ENCODE measurements at places on chromosomes 5 and 9.

GRCh38 chr5:109786206-109786855, 96.6 kb downstream of the MAN2A1 start:
- H3K4me3 ChIP-seq, result no peak overlapping the region
- no peaks in the 10 kb centered on the region for H3K4me1 ChIP-seq
- no peak for DNase-seq
- no peaks in the 10 kb centered on the region for H3K27me3 ChIP-seq

DNA sequence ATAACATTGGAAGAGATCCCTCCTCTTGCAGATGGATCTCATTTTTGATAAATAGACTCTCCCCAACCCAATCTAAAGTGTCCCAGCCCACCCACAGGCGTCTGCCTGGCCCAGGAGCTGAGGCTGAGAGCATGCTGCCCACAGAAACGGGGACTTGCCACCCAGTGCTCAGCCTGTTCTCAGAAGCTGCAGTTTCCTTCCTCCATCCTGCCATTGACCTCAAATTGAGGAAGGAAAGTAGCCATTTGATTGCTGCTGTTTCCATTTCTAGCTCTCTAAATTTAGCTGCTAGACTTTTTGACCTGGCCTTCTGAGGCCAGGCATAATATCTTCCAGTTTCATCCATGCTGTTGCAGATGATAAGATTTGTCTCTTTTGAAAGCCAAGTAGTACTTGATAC, 31.1 kb upstream of the FRMD3 start:
- H3K27ac ChIP-seq, result no peak overlapping the region
- no peaks in the 10 kb centered on the region for H3K36me3 ChIP-seq
- H3K4me1 ChIP-seq, result no peaks in the 10 kb centered on the region
- no peak for DNase-seq
- H3K27me3 ChIP-seq, result no peaks in the 10 kb centered on the region
- H3K4me3 ChIP-seq, result no peak overlapping the region

- no peaks in the 10 kb centered on the region for H3K27me3 ChIP-seq
- H3K4me1 ChIP-seq, result no peaks in the 10 kb centered on the region
- DNase-seq, result no peak
- no peaks in the 10 kb centered on the region for H3K36me3 ChIP-seq
- no peak overlapping the region for H3K27ac ChIP-seq
- no peak overlapping the region for H3K4me3 ChIP-seq
These were observed 280.1 kb upstream of the PUM3 start for GRCh38 chr9:3124001-3124400.

DNA sequence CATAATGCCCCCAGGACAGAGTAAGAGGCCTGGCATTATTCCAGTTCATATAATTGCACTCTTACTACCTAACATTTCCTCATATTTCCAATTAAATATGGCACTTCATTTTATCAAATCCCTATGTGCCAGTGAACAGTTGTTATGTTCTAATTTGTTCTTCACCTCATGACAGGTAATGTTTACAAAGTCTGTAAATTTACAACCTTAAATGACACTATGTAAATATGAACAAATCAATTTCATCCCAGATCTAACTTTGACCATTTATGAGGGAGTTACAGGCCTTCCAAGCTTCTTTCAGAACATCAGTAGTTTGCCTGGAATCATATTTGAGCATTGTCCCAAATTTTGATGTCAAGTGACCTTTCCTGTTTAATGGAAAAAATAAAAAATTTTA, 592.6 kb upstream of the CDH6 start:
- H3K27ac ChIP-seq, result no peak overlapping the region
- H3K27me3 ChIP-seq, result no peaks in the 10 kb centered on the region
- no peaks in the 10 kb centered on the region for H3K4me1 ChIP-seq
- H3K4me3 ChIP-seq, result no peak overlapping the region

- DNase-seq, result no peak
- no peaks in the 10 kb centered on the region for H3K27me3 ChIP-seq
- no peak overlapping the region for H3K4me3 ChIP-seq
- no peak overlapping the region for H3K27ac ChIP-seq
These were observed 199.5 kb downstream of the MAST4 start for GRCh38 chr5:66795682-66796081.

- H3K36me3 ChIP-seq, result no peaks in the 10 kb centered on the region
- H3K4me1 ChIP-seq, result no peaks in the 10 kb centered on the region
- no peak overlapping the region for H3K4me3 ChIP-seq
- no peak overlapping the region for H3K27ac ChIP-seq
These were observed 142.8 kb upstream of the IRX2 start for GRCh38 chr5:2894316-2894715.

DNA sequence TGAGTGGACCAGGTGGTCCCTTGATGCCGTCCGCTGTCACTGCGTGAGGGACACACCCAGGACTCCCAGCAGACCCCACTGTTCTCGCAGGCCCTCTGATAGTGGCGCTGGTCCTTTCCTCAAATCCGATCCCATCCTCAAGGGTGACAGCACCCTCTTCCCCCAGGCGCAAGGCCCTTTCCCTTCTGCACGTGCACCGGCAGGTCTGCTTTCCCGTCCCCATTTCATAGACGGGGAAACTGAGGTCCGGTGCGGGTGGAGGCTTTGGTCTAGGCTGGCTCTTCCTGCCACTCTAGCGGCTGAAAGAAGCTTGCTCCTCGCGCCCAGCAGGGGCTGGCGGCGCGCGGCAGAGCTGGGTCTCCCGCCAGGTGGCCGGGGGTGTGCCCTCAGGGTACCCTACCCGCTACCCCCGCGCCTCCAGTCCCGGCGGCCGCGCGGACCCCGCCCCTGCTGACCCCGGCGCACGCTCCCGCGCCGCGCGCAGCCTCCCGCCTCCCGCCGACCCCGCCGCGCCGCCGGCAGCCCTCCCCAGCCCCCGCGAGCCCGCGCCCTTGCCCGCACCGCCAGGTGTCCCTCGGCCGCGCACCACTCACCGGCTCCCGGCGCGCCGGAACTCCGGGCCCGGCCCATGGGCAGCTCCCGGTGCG, 453 bp downstream of the RASGEF1C start:
- no peak overlapping the region for H3K27ac ChIP-seq
- no peaks in the 10 kb centered on the region for H3K36me3 ChIP-seq
- H3K27me3 ChIP-seq, result peaks cover 24% of the 10 kb centered on the region
- H3K4me3 ChIP-seq, result peak overlapping the region; percentile 48
- no peak for DNase-seq

DNA sequence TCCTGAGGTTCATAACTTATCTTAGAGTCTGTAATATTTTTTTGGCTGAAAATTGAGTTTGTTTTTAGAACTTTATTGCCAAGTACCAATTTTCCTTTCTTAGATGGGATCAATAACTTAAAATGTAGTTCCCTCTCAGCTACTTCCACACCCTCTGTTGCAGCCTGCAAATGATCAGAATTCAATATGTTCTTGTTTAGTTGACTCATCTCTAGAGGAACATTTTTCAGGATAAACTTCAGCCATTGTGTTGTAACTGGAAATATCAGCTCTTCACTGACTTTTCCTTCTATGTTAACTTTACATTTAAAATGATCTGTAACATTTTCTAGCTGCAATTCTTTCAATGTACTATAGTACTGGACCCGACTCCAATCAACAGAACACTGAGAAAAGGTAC, 115.7 kb downstream of the ESM1 start:
- no peak for DNase-seq
- no peaks in the 10 kb centered on the region for H3K36me3 ChIP-seq
- no peak overlapping the region for H3K4me3 ChIP-seq
- H3K27me3 ChIP-seq, result no peaks in the 10 kb centered on the region
- peaks cover 12% of the 10 kb centered on the region for H3K4me1 ChIP-seq

GRCh38 chr5:147234825-147235635, at the start of gene STK32A:
TSS of gene STK32A (plus strand) at chr5:147235026. CDS start at chr5:147239635, 4,609 bp downstream.
- H3K27ac ChIP-seq, result peak within 1 kb of the TSS; percentile 80
- peaks cover 17% of the 10 kb centered on the region for H3K4me1 ChIP-seq
- DNase-seq, result peak; percentile 83
- H3K36me3 ChIP-seq, result no peaks in the 10 kb centered on the region

DNA sequence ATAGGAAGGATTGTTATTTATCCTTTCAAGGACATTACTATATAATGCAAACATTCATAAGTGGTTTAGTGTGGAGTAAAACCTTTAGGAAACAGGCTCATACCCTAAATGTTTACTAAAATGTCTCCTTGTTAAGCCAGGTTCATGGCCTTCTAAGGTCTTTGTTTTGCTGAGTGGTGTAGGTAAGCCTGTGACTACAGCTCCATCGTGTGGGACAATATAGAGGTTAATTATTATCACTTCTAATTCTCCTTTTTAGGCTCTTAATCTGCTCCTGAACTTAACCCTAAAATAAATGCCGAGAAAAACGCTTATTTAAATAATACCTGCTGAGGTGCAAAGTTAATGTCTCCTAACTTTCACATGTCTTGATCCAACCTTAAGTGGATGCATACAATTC, 43.8 kb downstream of the SPINK5 start:
- H3K36me3 ChIP-seq, result no peaks in the 10 kb centered on the region
- no peaks in the 10 kb centered on the region for H3K4me1 ChIP-seq
- H3K4me3 ChIP-seq, result no peak overlapping the region
- H3K27ac ChIP-seq, result no peak overlapping the region

DNA sequence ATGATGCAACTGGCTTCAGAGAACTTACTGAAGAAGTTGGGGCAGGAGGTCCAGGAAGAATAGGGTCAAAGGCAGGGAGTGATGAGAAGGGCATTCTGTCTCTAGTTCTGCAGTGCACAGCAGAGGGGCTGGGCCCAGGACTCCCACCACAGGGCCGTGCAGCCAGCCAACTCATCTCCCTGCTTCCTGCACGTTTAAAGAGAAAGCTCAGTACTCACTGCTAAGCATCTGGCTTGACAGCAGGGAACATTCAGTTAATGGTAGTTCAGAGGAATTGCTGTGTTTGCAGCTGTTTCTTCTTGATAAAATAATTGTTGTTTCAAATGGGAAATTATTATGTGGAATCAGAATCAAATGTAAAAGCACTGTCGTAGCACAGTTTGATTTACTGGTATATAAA, 25.6 kb upstream of the SCAMP1 start:
- H3K36me3 ChIP-seq, result no peaks in the 10 kb centered on the region
- H3K27ac ChIP-seq, result no peak overlapping the region
- no peaks in the 10 kb centered on the region for H3K4me1 ChIP-seq
- no peak overlapping the region for H3K4me3 ChIP-seq
- DNase-seq, result no peak

GRCh38 chr5:43231977-43232376, 40.0 kb downstream of the NIM1K start:
- no peak overlapping the region for H3K4me3 ChIP-seq
- H3K4me1 ChIP-seq, result no peaks in the 10 kb centered on the region
- no peaks in the 10 kb centered on the region for H3K27me3 ChIP-seq
- DNase-seq, result no peak
- no peak overlapping the region for H3K27ac ChIP-seq

DNA sequence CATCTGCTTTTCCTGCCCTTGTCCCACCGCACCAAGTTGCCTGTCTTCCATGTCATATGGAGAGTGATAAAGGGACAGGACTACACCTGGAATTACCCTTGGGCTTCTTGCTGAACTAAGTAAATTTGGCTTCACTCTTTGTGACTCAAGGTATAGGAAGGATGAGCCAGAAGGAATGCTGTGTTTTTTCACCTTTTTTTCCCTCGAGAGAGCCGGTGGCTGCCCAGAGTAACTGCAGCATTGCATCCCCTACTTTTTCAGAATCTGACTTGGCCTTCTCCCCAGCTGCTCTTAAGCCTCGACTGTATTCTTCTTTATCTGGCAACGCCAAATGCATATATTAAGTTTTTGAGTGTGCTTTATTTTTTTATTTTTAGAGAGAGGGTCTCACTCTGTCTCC, 38.4 kb downstream of the RCL1 start:
- H3K36me3 ChIP-seq, result peaks cover 8% of the 10 kb centered on the region
- no peak overlapping the region for H3K27ac ChIP-seq
- DNase-seq, result no peak
- peaks cover 5% of the 10 kb centered on the region for H3K4me1 ChIP-seq
- no peak overlapping the region for H3K4me3 ChIP-seq

- H3K27me3 ChIP-seq, result no peaks in the 10 kb centered on the region
- H3K36me3 ChIP-seq, result no peaks in the 10 kb centered on the region
- no peak overlapping the region for H3K4me3 ChIP-seq
These were observed 354.9 kb downstream of the DIRAS2 start for GRCh38 chr9:90287567-90288274.

GRCh38 chr5:159944056-159944600, 27.8 kb downstream of the ADRA1B start:
- no peaks in the 10 kb centered on the region for H3K36me3 ChIP-seq
- DNase-seq, result no peak
- H3K4me3 ChIP-seq, result no peak overlapping the region
- no peaks in the 10 kb centered on the region for H3K4me1 ChIP-seq
- peaks cover 8% of the 10 kb centered on the region for H3K27me3 ChIP-seq
- no peak overlapping the region for H3K27ac ChIP-seq

- H3K4me1 ChIP-seq, result no peaks in the 10 kb centered on the region
- peaks cover 20% of the 10 kb centered on the region for H3K27me3 ChIP-seq
- H3K4me3 ChIP-seq, result no peak overlapping the region
- no peak for DNase-seq
These were observed 62.0 kb upstream of the ASS1 start for GRCh38 chr9:130382636-130383349.

GRCh38 chr5:58240322-58240721, 219.6 kb downstream of the PLK2 start:
- no peak overlapping the region for H3K4me3 ChIP-seq
- peaks cover 4% of the 10 kb centered on the region for H3K4me1 ChIP-seq
- DNase-seq, result no peak
- H3K36me3 ChIP-seq, result no peaks in the 10 kb centered on the region

DNA sequence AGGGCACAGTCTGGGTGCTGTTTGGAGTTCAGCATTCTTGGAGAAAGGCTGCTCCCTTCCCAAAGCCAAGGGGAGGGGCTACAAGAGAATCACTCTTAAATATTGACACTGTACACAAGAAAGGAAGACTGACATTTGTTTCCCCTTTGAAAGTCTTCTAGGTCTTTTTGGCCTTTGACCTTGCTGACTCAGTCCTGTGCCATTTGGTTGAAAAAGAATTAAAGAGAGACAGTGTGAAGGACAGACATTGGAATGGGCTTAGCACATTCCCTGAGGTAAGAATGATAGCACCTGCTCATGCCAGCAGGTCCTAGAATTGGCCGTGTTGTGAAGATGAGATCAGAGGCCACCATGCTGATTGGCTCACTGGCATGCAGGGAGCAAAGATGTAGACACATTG, 271.4 kb upstream of the ZNF608 start:
- no peaks in the 10 kb centered on the region for H3K36me3 ChIP-seq
- no peak overlapping the region for H3K27ac ChIP-seq
- no peaks in the 10 kb centered on the region for H3K4me1 ChIP-seq
- no peak overlapping the region for H3K4me3 ChIP-seq
- H3K27me3 ChIP-seq, result no peaks in the 10 kb centered on the region
- DNase-seq, result no peak

- H3K27me3 ChIP-seq, result no peaks in the 10 kb centered on the region
- H3K27ac ChIP-seq, result no peak overlapping the region
- no peaks in the 10 kb centered on the region for H3K36me3 ChIP-seq
These were observed 224.3 kb upstream of the S1PR3 start for GRCh38 chr9:88766778-88767503.

GRCh38 chr5:156121234-156121633, 205.7 kb upstream of the SGCD start:
- H3K27ac ChIP-seq, result no peak overlapping the region
- DNase-seq, result no peak
- no peaks in the 10 kb centered on the region for H3K36me3 ChIP-seq
- no peaks in the 10 kb centered on the region for H3K27me3 ChIP-seq
- H3K4me1 ChIP-seq, result no peaks in the 10 kb centered on the region

Measured in suprapubic skin (tissue), 4 donors.